ENCODE measurements at places on chromosomes 7 and 10. TPM values are rescaled to one million over a fixed set of nuclear protein-coding genes. Genes with fewer than 3 reads are reported as not detected.

GRCh38 chr7:130430841-130431666, 9.8 kb downstream of the CEP41 start:
- DNase-seq: no peak

GRCh38 chr10:110774069-110775019, 97.4 kb upstream of the PDCD4 start:
- no peak for DNase-seq

The AFAP1L2 gene
- total RNA-seq: 1.5 TPM

The HMX3 gene
- total RNA-seq: not detected

DNA sequence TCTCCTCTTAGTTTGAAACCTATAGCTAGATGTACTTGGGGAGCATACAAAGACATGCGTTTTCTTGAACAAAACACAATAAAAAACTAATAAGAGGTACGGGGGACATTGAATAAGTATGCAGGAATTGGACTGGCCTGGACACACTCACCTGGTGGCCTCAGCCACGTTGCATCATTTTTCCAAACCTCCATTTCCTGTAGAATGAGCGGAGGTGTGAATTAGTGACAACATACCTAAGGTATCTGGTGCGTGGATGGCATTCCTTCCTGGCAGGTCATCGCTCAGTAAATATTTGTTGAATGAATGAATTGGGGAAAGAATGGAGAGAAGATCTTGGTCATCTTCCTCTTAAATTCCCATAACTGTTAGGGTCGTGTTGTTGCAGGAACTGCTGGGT, 103.2 kb upstream of the CTBP2 start:
- peak; percentile 75 for DNase-seq

The SLC26A4 gene
- not detected for total RNA-seq
